ENCODE measurements at places on chromosomes 11 and 22.

GRCh38 chr11:27909386-27909785 is 198.6 kb downstream of the KIF18A start:
- no peak for DNase-seq

GRCh38 chr11:75163921-75164849 is 13.3 kb downstream of the SLCO2B1 start:
- DNase-seq, result no peak

GRCh38 chr22:46794067-46794466 is 31.6 kb downstream of the TBC1D22A start:
- no peak for DNase-seq

DNA sequence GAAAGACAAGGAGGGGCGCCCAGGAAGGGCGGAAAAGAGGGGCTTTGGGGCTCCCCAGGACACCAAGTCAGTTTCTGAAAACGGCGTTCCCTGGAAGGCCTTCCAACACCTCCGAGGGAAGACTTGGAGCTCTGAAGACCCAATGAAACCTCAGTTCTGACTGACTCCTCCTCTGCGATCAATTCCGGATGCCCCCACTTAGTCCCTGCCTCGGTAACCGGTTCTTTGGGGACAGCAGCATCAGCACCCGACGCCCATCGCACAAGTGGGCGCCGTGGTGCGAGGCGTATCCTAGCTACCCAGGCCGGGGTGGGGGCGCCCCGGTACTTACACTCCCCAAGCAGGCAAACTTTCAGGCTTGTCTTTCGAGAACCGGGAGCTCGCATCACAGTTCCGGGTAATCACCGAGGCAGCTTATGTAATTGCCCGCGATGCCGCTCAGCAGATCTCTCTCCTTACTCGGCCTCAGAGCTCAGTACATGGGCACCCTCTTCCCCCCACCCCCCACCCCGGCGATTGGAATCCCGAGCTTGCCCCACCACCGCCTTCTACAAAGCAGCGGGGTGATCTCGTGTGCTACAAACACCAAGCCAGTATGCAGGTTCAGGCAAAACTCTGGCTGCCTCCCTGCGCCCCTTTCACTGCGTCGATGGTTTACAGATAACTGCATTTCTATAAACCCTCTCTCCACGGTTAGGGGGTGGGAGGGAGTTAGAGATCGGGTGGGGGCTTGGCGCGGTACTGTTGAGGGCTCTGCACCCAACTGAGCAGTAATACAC is 2.0 kb downstream of the TENM4 start:
- DNase-seq, result peak; percentile 58
